ENCODE measurements at places on chromosomes 2 and 18.

GRCh38 chr2:74792282-74792681 lies 41.6 kb upstream of the HK2 start:
- no peak for DNase-seq

DNA sequence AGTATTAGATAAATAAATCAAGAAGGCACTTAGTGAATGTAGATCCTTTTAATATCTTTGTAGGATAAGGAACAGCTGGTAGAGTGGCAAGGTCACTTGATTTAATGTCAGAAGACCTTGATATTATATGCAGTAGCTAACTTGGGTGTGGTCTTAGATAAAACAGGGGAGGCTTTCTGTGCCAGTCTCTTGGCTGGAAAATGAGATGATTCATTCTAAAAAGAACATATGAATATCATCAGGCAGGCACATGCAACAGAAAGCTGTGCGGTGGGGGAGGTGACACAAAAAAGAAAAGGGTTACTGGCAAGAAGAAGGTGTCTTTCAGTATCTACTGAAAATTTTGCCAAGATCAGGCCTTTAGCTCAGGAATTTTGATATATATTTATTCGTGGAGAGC lies 931.7 kb upstream of the CELF4 start:
- DNase-seq: no peak

GRCh38 chr2:215441560-215442400 lies 5.9 kb upstream of the FN1 start:
- no peak for DNase-seq

DNA sequence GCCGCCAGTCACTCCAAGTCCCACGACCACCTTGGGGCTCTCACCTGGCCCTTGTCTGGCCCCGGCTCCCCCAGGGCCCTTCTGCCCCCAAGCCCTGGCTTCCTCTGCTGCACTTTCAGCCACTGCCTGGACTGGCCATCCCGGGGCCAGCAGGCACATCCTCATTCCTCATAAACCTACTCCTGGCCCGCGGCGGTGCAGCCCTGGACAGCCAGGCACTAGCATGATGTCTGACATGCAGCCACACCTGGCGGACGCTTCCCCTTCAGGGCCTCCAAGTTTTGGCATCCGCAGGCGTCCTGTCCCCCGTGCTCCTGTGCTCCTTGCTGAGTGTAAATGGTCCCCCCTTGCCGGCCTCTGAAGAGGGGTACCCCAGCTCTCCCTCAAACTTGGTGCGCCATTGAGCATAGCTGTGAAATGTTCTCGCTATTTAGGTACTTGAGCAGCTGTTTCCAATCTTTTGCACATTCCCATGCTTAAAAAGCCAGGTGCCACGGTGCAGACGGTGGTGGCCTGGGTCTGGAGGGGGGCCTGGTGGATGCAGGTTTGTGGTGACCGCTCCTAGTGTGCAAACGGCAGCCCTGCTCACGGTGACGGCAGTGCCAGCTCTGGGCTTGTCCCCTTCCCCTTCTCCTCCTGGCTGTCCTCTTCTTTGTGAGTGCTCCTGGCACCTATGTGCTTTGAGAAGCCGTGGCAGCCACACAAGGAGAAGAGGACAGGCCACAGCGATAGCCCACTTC lies 123.8 kb downstream of the MBP start:
- no peak for DNase-seq

Data from HFFc6 (cell line).